ENCODE measurements at places on chromosomes 13 and 19.

- DNase-seq, result peak; percentile 70
Observed at GRCh38 chr13:51451467-51452360, 1.1 kb downstream of the INTS6 start.

- DNase-seq, result no peak
Observed at GRCh38 chr19:17553256-17553655, 2.2 kb upstream of the COLGALT1 start.

GRCh38 chr19:46134527-46134926 lies 10.0 kb upstream of the IGFL3 start:
- no peak for DNase-seq

DNA sequence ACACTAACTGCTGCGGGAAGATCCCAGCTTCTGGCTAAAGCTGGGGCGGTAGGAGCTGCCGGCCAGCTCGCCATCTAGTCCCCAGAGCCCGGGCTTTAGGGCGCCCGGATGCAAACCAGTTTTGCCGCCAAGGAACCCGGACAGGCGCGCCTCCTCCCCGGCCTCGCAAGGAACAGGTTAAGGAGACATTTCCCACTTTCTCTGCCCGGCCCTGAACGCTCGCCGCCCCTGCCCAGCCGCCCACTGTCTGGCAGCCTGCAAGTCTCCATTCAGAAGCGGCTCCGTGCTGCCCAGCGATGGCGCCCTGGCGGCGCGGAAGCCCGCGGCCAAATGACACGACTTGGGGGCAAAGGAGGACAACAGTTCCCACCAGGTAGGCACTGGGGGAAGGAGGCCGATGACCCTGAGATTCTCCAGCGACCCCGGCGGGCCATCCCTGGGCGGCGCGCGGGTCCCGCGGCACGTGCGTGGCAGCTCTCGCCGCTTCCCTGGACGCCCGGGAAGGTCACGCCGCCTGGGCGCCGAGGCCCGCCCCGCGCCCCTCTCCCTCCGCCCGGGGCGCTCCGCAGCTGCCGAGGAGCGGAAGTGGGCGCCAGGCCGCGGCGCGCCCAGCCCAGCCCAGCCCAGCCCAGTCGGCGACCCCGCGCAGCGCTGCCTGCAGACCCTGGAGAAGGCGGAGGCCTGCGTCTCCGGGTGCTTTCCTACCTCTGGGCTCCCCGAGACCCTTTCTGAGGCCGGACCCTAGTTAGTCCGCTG lies 42.2 kb upstream of the HNRNPA1L2 start:
- DNase-seq, result no peak

GRCh38 chr13:20370815-20371421 lies 138.8 kb upstream of the GJB6 start:
- DNase-seq, result no peak

- no peak for DNase-seq
Observed at GRCh38 chr13:33284916-33285315, 639 bp downstream of the STARD13 start.

DNA sequence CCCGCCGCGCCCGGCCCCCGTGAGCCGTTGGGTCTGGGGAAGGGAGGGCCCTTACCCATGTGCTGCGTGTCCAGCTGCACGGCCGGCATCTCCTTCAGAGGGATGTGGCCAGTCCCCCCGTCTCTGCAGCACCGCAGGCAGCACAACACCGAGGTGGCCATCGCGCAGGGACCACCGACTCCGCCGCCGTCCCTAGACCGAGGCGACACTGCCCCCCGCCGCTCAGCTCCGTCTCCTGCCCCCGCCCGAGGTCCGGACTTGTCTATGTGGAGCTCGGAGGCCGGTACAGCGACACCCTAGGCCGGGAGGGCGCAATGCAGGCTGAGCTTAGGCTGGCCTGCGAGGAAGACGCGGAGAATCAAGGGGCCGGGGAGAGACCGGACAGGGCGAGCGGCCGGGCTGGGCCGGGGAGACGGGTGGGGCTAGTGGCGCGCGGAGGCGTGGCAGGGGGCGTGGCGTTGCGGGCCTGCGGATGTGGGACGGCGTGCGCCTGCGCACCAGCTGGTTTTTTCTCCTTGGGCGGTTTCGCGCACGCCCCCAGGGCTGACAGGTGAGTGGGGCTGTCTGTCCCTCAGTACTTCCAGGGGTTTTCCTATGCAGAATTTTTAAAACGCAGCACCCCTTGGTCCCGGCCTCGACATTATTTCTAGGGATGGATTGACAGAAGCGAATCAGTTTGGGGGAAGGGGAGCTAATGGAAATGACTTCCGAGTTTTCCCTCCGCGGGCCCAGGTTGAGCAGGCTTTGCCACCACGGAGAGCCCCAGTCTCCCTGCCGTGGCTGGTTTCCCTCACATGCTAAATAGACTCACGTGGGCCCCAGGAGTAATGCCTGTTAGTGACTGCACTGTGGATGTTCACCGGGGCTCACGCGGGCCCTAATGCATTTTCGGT lies at the start of gene SPRYD7:
TSS of gene SPRYD7 (minus strand) at position 266 of the 893 bp plus-strand sequence. CDS start at position 161, 105 bp downstream.
- peak; percentile 92 for DNase-seq

- peak; percentile 16 for DNase-seq
Observed at GRCh38 chr19:13195678-13196077, 45.5 kb downstream of the IER2 start.

DNA sequence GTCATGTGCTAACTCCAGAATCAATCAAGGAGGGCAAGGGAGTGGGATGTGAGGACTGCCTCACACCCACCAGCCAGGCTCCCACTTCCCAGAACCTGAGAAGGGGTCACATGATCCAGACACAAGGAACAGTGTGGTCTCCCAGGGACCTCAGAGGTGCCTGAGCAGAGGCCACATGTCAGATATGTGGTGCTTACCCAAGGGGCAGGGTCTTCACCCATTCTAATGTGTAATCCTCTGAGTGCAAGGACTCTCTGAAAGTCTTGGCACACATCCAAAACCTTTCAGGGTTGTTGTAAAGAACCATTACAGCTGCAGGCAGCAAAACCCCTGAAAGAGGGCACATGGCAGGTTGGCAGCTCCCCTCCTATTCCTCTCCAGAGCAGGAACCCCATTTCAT lies 656.6 kb downstream of the UQCRFS1 start:
- no peak for DNase-seq

- no peak for DNase-seq
Observed at GRCh38 chr13:109973279-109973678, 186.9 kb upstream of the IRS2 start.

- peak; percentile 10 for DNase-seq
Observed at GRCh38 chr13:98509271-98510155, 67.4 kb downstream of the STK24 start.

- no peak for DNase-seq
Observed at GRCh38 chr19:42114412-42114811, 17.8 kb downstream of the POU2F2 start.

DNA sequence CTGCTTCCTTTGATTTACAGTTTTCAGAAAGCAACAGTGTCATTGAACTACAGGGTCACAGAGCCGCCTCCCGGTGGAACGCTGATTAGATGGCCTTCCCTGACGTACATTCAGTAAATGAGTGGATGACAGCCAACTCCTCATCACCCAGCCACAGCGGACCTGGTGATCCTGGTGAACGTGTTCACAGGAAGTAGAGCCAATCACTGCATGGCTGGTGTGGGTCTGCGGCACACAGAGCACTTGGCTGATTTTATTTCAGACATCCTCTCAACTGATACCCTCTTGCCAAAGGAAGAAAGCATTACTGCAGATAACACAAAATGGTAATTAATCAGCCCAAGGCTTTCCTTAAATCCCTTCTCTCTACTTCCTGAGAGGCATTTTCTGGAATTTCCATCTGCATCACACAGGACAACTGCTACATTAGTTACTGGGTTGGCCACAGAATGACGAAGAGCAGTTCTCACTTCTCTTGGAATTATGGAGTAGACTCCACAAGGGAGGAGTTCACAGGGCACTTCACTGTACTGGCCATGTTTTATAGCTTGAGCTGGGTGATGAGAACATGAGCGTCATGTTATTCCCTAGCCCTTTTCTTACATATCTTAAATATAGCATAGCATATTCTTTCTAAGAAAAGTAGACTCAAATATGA lies 84.0 kb upstream of the SLC7A1 start:
- no peak for DNase-seq

GRCh38 chr13:44386913-44387556 lies 13.4 kb downstream of the SERP2 start:
- no peak for DNase-seq

GRCh38 chr13:52997951-52998876 lies 30.4 kb upstream of the OLFM4 start:
- no peak for DNase-seq

DNA sequence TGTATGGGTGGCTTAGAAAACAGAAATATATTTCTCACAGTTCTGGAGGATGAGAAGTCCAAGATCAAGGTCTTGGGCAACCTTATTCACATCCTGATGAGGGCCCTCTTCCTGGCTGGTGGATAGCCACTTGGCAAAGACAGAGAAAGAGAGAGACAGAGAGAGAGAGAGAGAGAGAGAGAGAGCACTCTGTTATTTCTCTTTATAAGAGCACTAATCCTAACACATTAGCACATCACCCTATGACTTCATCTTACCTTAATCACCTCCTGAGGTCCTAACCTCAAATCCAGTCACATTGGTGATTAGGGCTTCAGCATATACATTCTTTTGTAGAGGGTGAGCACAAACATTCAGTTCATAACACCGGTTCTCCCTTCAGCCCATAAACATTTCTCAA lies 430.3 kb downstream of the EFNB2 start:
- no peak for DNase-seq

DNA sequence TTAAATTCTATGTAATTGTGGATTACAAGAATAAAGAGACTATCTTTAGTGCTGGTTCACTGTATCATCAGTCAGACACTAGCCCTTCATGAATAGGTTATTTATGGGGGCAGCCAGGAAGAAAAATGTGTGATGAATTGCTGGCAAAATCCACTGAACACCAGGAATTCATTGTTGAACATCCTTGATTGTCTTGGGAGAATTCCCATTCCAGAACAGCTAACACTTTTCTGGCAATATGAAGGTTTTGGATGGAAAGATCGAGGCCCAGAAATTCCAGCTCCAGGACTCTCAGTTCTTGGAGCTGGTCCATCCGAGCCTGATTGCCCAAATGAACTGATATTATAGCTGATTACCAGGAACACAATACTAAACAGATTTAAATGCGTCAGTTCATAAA lies 11.5 kb upstream of the SPART start:
- no peak for DNase-seq

GRCh38 chr19:33514885-33515551 lies 6.6 kb downstream of the PEPD start:
- DNase-seq, result no peak

DNA sequence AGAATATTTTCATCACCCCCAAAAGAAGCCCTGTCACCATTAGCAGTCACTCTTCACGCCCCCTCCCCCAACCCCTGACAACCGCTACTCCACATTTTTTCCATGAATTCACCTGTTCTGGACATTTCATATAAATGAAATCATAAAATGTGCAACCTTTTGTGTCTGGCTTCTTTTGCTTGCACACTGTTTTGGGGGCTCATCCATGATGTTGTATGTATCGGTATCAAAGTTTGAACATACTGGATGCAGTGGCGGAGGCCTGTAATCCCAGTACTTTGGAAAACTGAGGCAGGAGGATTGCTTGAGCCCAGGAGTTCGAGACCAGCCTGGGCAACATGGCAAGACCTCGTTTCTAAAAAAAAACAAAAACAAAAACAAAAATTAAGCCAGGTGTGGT lies 7.2 kb downstream of the GADD45B start:
- DNase-seq, result no peak

DNA sequence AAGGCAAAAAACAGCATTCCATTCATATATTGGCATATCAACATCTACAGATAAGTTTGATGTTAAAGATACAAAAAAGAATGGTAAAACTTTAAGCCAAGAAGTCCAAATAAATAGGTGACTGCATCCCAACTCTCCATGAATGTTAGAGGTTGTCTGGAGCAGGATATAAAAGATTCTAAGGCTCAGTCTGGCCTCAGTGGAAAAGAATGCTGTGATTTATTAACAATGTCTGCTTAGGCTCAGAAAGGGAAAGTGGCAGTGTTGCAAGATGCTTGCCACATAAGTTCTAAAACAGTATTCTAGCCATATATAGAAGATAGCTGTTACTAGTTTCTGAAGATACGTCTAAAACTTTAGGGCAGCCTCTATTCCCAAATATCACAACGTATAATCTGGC lies 179.8 kb upstream of the NBEA start:
- no peak for DNase-seq

DNA sequence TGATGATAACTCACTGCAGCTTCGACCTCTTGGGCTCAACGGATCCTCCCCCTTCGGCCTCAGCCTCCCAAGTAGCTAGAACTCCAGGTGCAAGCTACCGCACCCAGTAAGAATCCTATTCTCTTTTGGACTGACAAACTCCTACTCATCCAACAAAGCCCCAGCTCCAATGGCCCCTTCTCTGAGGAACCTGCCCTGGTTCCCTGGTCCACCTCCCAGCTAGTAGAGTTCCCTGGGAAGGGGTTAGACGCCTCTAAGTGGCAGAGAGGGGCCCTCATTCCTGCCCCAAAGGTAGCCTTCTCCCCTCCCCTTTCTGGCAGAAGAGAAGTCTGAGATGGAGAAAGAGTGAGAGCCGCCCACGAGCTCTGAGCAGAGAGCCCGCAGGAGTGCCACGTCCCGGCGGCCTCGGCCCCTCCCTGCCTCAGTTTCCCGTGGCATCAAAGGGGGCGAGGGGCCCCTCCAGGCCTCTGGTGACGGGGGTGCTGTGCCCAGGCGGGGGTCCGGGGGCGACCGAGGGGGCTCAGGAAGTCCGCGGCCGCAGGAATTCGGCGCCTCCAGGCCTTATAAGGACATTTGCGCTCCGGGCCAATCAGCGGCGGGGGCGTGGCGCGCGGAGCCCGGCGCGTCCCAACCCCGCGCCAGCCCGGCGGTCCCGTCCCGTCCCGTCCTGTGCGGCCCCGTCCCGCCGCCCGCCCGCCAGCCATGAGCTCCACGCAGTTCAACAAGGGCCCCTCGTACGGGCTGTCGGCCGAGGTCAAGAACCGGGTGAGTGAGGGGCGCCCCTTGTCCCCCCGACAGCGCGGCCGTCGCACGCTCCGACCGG lies at the start of gene CNN2:
TSS of gene CNN2 (plus strand) at position 649 of the 823 bp plus-strand sequence. CDS start at position 703, 54 bp downstream.
- DNase-seq, result peak; percentile 40

- DNase-seq, result no peak
Observed at GRCh38 chr13:51364404-51365008, 25.0 kb downstream of the SERPINE3 start.

DNA sequence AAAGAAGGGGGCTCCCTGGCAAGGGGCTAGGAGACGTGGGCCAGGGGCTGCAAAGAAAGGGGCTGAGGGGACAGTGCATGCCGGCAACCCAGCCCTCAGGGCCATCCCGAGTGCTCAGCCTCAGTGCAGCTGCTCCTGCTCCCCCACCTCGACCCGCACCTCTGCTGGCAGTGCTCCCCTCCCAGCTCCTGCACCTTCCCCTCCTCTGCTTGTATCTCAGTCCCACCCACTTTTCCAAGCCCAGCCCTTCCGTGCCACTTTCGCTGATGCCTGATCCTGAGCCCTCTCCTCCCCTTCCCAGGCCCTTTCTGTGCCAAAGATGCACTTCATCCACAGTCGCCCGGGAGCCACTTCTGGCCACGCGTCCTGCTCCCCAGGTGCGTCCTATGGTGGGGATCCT lies 69.9 kb upstream of the KCTD15 start:
- DNase-seq, result no peak

- no peak for DNase-seq
Observed at GRCh38 chr19:15862444-15862843, 35.4 kb downstream of the CYP4F2 start.

- DNase-seq, result no peak
Observed at GRCh38 chr13:62626771-62627170, 1211.1 kb upstream of the PCDH20 start.

All from activated CD4-positive, CD25-positive, alpha-beta regulatory T cell (primary cell).